ENCODE measurements at places on chromosomes 16 and 17.
A peak's percentile ranks its signal among the peaks of the same experiment; 100 is the strongest.

GRCh38 chr17:9900044-9900594 is 5.0 kb downstream of the RCVRN start:
- no peak for DNase-seq

GRCh38 chr16:56279132-56279531 is 87.8 kb downstream of the GNAO1 start:
- peak; percentile 6 for DNase-seq

DNA sequence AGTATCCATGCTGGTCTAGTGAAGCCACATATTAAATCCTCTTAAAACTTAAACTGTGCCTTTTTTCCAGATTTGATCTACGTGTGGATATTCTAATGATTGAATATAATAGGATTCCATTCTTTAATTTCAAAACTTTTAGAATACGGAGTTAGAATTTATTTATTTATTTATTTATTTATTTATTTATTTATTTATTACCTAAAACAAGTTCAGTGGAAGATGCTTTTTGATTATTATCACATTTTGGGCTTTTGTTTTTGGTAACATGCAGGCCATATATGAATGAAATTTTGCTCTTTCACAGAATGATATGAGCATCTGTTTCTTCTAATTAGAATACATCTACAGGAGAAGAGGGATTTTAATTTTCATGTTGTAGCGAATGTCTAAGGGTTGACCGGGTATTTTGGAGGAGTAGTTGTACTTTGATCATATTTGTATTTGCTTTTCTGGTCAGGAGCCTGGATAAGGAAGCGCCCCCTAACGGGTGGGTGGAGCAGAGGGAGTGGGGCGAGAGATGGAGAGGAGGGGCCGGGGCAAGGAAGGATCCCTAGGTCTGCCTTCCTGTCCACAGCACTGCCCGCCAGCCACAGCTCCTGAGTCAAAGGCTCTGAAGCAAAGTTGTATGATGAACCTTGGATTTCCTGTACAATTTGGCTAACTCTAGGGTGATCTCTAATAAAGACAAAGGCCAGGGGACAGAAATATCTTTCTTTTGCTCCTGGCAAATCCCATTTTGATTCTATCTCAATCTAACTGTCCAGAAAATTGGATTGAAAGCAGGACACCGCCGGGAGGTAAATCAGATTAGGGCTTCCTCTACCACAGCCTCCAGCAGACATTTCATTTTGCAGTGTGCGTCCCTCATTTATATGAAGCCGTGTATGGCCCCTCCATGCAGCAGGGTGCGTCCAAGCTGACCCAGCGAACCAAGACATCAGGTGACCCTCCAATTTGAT is 149.1 kb downstream of the PRKCA start:
- DNase-seq, result no peak

- no peak for DNase-seq
Observed at GRCh38 chr17:44318077-44318892, 6.3 kb downstream of the SLC25A39 start.

DNA sequence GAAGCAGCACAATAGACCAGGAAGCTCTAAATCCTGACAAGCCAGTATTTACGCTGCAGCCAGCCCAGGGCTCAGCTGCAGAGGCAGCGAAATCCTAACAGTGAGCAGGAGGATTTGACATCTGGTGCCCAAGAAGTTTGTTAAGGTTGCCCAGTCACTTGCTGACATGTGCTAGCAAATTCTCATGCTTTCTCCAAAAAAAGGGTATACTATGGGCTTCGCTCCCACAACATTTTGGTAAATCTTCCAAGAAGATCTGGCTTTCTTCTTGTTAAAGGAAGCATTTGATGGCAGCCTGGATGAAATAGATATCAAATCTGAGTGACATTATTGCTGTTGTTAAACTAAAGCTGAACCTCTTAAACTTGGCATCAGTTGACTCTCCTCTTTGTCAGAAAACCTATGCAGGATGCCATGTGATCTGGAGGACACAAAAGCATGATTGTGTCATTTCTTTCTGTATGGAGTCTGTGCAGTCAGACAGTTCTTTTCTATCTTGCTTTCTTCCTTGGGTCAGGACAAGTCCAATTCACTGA is 949.7 kb upstream of the RBFOX1 start:
- DNase-seq, result no peak

GRCh38 chr17:35129154-35129972 is 7.9 kb downstream of the FNDC8 start:
- no peak for DNase-seq

DNA sequence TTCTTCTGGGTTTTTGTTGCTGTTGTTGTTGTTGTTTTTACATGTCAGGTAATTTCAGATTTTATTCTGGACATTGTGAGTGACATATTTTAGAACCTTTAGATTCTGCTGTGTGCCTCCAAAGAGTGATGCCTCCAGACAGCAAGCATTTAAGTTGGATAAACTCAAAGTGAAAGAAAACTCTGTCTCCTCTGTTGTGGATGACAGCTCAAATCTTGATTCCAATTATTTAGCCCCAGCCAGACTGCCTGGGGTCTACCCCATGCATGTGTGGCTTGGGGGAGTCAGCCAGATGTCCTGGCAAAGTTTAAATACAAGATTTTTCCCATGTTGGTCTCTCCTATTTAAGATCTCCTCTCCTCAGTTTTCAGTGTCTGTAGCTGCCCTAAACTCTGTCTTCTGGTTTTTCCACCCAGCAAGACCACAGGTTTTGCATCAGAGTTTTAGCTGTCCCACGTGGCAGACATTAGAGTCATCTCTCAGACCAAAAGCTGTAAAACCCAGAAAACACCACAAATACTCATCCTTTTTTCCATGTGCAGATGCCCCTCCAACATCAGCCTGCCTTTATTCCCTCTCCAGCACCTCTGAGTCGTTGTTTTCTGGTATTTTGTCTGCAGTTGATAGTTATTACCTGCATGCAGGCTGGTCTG is 19.4 kb upstream of the ZNF469 start:
- DNase-seq, result no peak

DNA sequence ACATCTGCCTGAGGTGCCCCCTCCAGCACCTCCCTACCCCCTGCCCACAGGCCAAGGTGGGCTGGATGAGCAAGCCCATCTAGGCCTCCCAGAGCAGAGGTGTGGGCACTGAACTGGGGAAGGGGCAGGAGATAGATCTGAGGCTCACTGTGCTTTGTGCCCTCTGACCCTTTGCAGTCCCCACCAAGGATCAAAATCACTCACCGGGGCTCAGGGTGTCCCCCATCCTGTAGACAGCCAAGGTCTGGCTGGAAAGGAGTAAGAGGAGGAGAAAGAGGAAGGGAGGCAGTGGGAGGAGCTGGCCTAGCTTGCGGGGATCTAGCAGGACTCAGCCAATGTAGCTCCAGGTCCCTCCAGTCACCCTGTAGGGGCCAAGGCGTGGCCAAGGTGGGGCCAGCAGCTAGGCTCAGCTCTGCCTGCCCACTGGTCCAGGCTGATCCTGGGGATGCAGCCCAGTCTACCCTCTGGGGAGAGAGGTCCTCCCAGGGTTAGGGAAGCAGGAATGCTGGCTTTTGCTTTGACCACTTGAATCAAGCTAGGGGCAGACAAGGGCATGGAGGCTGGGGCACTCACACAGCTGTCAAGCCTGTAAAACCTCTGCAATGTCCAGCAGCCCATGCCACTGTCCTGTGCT is 1.8 kb downstream of the SLC12A4 start:
- no peak for DNase-seq

GRCh38 chr17:60525328-60525684 is 736 bp downstream of the APPBP2 start:
- DNase-seq, result no peak

- DNase-seq, result no peak
Observed at GRCh38 chr17:68199837-68200688, 47.8 kb upstream of the AMZ2 start.

DNA sequence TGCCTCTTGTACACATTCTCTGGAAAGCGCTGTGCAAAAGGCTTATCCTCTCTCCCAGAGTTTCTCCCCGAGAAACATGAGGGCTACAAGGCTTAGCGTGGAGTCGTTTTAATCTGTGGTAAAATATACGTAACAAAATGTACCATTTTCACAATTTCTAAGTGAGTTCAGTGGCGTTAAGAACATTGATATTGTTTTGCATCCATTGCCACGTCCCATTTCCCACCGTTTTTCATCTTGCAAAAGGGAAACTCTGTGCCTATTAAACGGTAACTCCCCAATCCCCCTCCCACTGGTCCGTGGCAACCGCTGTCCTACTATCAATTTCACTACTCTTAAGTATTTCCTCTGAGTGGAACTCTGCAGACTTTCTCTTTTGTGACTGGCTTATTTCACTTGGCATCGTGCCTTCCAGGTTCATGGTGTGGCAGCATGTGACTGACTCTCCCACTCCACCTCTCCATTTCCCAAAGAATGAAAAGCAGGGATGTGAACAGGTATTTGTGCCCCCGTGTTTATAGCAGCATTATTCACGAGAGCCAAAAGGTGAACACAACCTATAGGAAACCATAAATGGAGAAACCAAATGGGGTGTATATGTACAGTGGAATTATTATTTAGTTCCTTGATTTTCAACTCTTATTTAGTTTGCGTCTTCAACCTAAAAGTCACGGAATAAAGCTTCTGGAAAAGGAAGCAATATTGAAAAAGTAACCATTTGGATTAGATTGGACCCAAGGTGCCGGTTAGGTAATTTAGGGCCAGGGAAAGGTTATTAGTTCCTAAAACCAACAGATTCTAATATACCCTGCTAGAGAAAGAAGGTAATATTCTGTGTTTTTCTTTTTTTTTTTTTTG is 1.1 kb upstream of the USP32 start:
- DNase-seq, result peak; percentile 3

DNA sequence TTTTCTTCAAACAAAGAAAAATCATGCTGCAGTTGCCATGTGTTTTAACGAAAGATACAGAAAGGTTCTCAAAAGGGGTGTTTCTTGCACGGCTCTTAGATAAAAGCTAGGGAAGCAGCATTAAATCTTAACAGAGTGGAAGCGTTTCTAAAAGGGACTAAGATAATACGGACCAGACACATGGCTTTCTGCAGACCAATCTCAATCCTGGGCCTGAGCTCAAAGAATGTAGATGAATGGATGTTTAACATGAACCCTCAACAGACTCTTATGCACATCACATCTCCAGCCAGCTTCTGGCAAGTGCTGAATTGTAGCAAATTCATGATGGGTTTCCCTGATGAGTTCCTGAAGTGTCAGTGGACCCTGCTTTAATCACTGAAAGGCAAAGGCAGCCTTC is 80.2 kb upstream of the COX10 start:
- DNase-seq, result no peak

DNA sequence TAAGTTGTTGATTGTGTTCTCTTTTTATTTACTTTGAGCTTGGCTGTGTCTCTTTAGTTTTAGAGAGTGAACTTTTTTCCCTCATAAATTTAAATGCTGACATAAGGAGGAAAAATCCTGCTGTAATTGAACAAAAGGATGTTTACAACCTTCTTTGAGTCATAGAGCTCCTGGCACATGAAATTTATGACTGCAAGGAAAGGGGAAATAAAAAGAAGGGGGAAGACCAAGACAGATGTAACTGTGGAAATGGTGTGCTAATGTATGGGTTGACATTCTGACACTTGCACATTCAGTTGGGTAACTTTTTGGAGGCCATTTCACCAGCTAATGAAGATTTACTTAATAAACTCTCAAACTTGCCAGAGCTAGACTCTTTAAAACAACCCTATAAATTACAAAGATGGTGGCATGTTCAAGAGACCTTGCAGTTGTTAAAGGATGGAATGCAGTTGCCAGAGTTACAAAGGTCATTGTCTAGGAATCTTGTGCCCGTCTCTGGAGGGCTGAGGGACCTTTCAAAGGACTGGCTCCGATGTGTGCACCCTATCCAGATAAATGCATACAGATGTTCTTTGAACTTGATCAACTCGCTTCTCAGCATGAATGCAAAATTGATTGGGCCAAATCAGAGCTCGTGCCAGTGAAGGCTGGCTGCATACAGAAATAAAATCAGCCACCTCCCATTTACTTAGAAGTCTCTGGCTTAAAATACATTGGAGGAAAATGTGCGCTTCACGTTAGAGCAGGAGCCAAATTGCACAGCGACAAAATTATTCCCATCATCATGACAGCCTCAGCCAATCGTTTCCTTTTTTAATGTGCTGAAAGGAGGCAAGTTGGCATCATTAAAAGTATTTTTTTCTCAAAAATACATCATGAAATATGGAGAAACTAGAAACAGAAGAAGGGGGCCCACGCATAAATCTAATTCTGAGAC is 289.0 kb upstream of the XYLT1 start:
- no peak for DNase-seq

- no peak for DNase-seq
Observed at GRCh38 chr17:74530831-74531150, 484 bp downstream of the CD300LB start.

- DNase-seq, result peak; percentile 54
Observed at GRCh38 chr17:75524970-75525805, at the start of gene LLGL2. LLGL2 (plus strand) TSS chr17:75525697; CDS start chr17:75543427, 17,730 bp downstream.

- DNase-seq, result no peak
Observed at GRCh38 chr16:89191033-89191900, 9.1 kb downstream of the SLC22A31 start.

DNA sequence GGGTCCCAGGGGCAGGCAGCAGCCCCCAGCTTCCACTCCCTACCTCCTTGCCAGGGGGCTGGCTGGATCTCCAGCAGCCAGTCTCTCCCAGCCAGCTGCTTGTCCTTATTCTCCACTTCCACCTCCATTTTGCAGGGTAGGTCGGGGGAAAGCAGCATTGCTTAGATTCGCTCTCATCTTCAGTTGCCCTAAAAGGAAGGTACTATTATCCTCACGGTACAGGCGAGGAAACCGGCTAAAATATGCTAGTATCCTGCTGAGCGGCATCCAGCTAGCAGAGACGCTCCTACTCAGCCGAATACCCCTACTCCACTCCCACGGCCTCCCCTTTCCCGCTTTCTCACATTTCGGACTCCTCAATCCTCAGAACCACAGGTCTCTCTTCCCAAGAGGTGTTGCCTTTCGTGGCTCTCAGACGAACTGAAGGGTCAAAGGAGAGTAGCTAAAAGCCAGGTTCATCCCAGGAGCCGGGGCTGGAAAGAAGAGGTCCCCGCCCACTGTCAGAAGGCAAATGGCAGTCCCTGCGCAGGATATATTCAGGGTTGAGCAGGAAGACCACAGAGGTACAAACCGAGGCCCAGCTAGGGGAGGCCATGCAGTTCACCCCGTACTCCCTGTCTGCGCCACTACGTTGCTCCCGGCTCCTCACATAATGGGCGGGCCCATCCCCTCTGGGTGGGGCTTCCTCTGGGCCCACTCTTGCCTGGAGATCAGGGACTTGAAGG is 1.7 kb upstream of the RAB11FIP4 start:
- DNase-seq, result no peak

DNA sequence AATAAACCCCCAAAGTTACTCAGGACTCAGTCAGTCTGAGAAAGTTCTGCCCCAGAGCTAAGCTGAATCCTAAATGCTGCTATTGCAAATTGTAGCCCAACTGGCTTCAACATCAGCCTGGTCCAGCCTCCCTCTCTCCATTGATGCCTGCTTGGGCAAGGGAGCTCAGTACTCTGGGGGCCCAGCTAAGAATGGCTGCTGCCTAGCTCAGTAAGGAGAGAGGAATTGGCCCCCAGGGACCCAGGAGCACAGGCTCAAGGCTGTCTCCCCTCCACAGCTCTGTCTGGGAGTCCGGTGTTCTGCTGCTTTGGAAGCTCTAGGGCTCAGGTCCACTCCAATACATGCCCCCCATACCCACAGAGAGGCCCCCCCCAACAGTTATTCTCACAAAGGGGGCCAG is 1.6 kb downstream of the UNC119 start:
- no peak for DNase-seq

- no peak for DNase-seq
Observed at GRCh38 chr16:88588754-88589153, 18.6 kb downstream of the ZC3H18 start.
